ENCODE measurements at places on chromosomes 2 and 18.

DNA sequence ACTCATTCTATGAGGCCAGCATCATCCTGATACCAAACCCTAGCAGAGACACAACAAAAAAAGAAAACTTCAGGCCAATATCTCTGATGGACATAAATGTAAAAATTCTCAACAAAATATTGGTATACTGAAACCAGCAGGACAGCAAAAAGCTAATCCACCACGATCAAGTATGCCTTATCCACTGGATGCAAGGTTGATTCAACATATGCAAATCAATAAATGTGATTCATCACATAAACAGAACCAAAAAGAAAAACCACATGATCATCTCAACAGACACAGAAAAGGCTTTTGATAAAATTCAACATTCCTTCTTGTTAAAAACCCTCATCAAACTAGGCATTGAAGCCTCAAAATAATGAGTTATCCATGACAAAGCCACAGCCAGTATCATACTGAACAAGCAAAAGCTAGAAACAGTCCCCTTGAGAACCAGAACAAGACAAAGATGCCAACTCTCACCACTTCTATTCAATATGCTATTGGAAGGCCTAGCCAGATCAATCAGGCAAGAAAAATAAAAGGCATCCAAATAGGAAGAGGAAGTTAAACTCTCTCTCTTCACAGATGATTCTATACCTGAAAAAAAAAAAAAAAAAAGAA lies 45.3 kb downstream of the RTTN start:
- DNase-seq: no peak

GRCh38 chr2:3399381-3399780 lies 19.9 kb downstream of the TRAPPC12 start:
- DNase-seq: no peak

- DNase-seq: no peak
Observed at GRCh38 chr18:79585395-79586370, 93.9 kb upstream of the CTDP1 start.

- no peak for DNase-seq
Observed at GRCh38 chr18:51862051-51862715, 477.8 kb upstream of the DCC start.

DNA sequence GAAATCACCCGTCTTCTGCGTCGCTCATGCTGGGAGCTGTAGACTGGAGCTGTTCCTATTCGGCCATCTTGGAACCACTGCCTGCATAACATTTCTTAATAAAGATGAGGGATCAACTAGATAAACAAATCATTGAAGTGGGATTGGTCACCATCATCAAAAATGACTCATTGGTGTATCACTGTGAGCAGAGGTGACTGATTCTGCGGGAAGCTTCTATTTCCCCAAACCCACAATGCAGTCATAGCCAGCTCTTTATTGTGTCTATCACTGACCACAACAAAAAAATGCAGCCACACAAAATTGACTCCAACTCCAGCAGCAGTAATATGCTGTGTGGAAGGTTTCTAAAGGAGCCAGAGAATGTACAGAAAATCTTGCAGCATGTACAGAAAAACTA lies 630.7 kb upstream of the HS6ST1 start:
- DNase-seq: no peak

DNA sequence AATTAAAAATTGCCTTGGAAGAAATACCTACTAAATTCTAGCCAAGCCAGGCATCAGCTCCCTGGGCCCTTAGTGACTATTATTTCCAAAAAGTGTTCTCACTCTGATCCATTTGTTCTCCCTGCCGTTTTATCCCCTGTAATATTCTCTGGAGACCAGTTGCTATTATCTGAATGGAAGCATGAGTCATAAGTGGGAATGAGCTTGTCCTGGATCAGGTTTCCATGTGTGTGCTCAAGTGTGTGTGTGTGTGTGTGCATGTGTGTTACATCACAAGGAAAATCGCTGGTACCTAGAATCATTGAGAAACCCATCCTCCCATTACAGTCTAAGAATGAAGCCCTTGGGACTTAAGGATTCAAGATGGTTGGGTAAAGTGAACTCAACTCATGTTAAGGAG lies 130.3 kb upstream of the CXCR4 start:
- DNase-seq: no peak

DNA sequence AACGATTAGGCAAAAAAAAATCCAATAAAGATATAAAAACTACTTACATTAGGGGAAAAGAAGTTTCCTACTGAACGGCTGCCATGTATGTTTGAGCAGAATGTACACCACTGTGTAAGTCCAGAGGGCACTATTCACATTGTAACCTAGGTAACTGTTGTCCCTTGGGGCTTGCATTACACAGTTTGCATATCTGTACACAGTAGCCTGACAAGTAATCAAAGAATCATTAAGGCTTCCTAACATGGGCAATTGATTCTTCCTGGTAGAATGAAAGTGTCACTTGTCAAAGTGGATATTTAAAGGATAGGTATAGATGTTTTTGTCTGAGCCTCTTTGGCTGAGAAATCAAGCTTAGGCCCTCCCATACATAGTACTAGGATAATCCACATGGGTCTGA lies 39.1 kb downstream of the PLEK start:
- DNase-seq: no peak

- peak; percentile 53 for DNase-seq
Observed at GRCh38 chr2:10286216-10287037, 16.3 kb upstream of the HPCAL1 start.

- no peak for DNase-seq
Observed at GRCh38 chr2:189249901-189250300, 70.3 kb upstream of the COL5A2 start.

DNA sequence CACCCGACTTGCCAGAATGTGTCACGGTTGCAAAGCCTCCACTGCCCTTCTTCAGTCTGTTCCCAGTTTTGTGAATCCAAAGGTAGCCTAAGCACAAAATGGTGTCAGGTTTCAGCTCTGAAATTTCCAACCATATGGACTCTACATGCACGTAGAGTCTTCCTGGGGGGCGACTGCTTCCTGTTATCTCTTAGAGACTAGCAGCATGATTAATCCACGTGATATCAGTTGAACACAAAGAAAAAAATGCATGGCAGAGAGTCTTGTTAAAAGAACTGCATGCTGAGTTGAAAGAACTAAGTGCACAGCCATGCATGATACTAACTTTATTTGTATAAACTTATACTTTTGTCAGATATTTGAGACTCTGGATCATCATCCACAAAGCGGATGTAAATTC lies 404.4 kb downstream of the SOCS6 start:
- DNase-seq: no peak

GRCh38 chr2:86036669-86037138 lies 69.0 kb downstream of the POLR1A start:
- DNase-seq: no peak

DNA sequence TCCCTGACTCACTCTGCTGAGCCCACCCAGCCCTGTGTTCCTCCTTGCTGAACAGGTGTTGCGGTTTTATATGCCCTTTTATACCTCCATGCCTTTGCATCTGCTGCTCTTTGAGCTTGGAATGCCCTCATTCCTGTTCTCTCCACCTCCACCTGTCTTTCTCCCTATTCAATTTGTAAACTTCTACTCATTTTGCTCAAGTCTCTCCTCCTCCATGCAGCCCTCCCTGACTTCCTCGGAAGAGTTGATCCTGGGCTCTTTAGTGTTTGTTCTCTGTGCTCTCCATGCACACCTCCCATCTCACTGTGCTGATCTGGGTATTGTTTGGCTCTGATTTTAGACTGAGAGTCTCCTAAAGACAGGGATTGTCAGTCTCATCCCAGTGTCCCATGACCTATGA lies 7.2 kb upstream of the OTOF start:
- no peak for DNase-seq

GRCh38 chr2:2837746-2838547 lies 506.9 kb upstream of the MYT1L start:
- no peak for DNase-seq

DNA sequence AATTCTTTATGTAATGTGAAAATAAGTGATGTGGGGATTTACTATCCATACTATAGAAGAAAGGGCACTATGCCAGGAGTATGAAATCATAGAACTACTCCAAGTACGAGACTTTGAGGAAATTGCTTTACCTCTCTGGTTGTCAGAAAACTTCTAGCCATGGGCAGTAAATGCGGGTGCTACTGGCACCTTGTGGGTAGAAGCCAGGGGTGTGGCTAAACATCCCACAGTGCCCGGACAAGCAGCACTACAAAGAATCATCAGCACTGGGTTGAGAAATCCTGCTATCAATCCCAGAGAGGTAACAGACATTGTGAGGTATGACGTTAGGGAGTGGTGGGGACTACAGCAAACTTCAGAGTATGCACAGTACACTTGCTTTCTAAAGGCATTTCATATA lies 453.5 kb upstream of the TNP1 start:
- DNase-seq: no peak

GRCh38 chr2:221005338-221005737 lies 566.8 kb downstream of the EPHA4 start:
- no peak for DNase-seq

DNA sequence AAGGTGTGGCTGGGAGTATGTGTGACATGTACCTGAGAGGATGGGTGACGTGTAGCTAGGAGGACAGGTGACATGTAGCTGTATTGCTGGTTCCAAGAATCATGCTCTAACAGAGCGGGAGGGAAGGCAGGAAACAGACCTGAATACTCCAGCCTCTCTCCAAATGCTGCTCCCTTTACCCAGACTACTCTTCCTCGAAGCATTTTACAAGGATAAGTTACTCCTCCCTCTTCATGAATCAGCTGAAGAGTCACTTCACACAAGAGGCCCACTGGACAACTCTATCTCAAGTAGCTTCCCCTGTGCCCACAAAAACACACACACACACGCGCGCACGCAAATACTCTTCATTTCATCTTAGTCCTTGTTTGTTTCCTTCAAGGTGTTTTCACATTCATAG lies 52.6 kb upstream of the KIDINS220 start:
- DNase-seq: no peak

DNA sequence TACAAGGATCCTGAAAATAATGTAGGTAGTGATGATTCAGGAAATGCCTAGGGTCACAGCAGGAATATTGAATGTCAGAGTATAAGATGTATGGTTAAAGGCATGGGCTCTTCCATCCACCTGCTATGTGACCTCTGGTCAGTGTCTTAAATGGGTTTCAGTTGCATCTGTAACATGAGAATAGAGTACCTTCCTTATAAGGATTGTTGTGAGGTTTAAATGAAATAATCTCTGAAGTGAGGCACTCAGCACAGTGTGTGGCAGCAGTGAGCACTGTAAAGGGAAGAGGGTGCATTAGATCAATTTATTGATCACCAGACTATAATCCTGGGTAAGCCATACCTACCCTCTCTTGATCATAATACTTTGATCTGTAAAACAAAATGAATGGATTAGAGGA lies 319.1 kb downstream of the SLC4A3 start:
- DNase-seq: no peak

GRCh38 chr2:148617219-148617618 lies 27.3 kb upstream of the EPC2 start:
- no peak for DNase-seq

Data from head of caudate nucleus (tissue), 42 donors.